ENCODE measurements at places on chromosomes 6 and 20.

- DNase-seq: no peak
These were observed 61.4 kb upstream of the MOCS1 start for GRCh38 chr6:39995633-39996032.

DNA sequence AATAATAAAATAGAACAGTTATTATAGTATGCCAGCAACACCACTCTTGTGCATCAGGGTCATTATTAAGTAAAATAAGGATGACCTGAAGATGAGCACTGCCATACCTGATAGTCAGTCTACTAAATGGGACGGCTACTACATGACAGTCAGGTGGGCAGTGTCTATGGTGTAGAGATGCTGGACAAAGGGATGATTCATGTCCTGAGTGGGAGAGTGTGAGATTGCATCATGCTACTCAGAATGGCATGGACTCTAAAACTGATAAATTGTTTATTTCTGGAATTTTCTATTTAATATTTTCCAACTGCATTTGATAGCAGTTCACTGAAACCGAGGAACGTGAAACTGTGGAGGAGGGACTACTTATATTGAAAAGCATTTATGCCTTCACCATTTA is 38.8 kb downstream of the SNX9 start:
- DNase-seq: no peak

DNA sequence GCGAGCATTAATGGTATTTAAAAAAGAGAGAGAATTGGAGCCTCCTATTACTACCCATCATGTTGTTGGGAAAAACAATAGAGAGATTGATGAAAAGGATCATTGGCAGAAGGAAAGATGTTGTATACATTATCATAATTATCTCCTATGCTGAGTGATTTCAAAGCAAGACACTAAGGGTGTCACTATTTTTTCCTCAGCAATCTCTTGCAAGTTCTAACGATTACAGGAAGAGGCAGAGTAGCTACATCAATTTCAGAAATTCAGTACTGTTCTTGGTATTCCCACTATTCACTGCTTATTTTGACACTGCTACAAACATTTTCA is 891.2 kb downstream of the C6orf118 start:
- no peak for DNase-seq

GRCh38 chr6:132256457-132256856 is 144.8 kb downstream of the MOXD1 start:
- no peak for DNase-seq

DNA sequence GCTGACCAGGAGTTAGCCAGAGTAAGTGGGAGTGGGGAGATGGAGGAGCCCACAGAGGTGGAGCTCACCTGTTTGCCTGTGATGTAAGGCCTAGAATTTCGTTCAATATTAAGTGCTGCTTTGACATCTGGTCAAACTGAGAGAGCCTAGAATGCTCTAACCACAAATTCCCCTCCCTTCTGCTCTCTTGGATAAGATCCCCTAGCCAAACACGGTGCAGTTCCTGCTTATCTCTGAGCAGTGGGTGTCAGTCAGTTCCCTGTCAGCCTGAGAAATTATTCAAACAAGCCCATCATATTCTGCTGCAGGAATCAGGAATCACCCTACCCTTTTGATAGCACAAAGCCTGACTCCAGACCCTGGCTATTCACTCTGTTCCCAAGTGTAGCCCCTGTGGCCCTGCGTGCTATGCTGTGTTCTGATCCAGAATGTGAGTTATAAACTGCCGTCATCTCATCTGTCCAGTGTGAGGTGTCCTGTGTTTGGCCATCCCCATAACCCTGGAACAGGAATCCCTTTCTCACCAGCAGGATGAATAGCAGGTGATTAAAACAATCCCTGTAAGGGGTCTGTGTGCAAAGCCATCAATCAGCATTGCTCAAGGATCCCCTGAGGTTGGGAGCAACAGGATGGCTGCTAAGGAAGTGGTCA is 31.8 kb upstream of the ZNF133 start:
- DNase-seq: no peak

- no peak for DNase-seq
These were observed 78.3 kb downstream of the RPP40 start for GRCh38 chr6:4925580-4925979.

- DNase-seq: peak; percentile 82
These were observed 10.6 kb upstream of the CCN6 start for GRCh38 chr6:112043032-112044007.

GRCh38 chr6:41090841-41091761 is 18.3 kb downstream of the NFYA start:
- no peak for DNase-seq

DNA sequence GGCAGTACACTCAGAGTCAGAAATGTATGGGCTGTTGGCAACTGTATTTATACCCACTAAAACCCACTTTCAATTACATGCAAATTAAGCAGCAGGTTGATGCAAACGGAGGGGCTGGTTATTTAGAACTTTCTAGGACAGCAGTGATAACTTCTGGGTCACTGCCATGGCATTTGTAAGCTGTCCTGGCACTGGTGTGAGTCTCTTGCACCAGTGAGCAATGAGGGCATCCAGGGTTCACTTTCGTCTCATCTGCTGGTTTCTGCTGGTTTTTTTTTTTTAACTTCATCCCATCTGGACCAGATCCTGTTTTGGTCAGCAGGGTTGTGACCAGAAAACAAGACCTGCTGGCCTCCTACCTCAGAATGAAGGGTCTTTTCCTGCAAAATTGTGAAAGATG is 49.2 kb downstream of the CDH26 start:
- no peak for DNase-seq

DNA sequence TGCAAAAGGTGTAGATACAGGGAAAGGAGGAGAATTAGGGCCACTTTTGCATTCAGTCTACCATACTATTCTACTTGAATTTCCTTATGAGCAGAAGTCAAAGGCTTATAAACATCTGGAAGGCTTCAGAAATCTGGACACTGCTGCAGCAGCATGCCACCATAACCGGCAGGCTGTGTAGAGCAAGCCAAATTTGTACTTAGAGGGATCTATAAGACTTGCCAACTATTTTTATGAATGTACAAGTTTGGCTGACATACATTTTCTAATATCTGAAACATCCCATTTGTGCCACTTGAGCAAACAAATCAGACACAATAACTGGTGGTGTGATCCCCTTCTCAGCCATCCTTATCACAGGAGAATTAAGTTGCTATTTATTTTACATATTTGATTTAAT is 14.0 kb upstream of the PLCB1 start:
- DNase-seq: no peak
